Right ventricle myocardium inferior (tissue), 1 donor: ENCODE measurements at places on chromosomes 7 and 10.

DNA sequence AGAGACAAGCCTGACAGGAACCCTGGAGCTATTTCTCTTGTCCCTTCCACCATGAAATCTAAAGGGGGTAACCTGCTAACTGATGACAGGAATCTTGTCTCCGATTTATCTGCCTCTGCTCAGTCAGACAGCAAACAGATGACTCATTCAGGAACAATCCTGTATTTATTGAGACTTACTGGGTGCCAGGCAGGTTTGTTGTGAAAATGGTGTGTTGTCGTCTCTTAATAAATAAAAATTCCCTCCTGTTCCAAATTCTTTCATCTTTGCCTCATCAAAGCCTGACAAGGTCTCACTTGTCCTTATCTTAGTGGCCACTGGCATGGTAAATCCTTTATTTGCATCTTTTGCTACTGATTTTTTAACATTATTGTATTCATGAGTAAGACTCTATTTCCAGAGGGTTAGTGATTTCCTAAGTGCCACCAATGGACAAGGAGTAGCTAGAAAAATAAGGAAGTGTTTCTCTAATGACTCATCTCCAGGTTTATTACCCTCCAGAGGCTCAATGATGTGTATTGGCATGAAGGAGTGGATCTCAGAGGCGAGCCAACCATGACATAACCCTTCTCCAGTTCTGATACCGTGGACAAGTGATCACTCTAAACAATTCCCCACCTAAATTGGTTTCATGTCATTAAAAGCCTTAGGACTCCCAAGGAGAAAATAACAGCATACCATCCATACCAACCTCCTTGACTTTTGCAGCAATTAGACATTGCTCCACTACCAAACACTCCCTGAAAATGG is 724.0 kb downstream of the GRID1 start:
- no peak for DNase-seq

- DNase-seq = no peak
These were observed 14.9 kb upstream of the FAM3C start for GRCh38 chr7:121410829-121411596.

DNA sequence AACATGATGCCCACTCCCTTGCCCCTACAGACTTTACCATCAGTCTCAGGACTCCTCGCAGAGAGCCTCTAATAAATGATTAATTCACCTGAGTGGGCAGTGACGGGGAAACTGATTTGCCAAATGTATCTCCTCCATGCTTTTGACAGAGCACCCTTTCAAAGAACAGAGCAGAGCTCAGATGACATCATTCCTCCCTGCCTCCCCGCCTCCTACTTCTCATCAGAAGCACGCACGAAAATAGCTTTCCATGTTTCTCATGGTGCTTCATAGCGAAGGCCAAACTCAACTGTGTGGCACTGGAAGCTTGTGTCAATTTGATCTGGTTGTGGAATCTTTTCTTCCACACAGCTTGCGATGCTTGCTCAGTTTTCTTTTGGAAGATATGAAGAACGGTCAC is 442.5 kb downstream of the RPS24 start:
- no peak for DNase-seq

DNA sequence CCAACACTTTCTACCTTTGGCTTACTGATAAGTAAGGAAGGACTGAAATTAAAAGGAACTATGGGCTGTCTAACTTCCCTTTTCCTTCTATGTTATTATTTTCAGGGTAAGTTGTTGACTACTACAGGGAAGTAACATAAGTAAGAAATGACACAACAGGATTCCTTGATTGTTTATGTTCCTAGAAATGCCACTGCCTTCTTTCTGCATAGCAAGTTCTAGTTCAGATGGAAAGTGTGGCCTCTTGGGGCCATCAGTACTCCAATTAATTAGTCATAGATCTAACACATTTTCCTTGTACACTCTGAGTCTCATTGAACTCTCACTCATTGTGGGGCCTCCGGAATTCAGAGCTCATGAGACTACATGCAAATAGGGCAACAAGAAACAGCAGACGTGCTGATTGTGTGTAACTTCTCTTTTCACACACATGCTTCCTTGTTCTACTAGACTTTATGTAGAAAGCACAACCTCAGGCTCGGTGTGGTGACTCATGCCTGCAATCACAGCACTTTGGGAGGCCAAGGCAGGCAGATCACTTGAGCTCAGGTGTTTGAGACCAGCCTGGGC is 35.3 kb upstream of the HIBADH start:
- DNase-seq = peak; percentile 68

DNA sequence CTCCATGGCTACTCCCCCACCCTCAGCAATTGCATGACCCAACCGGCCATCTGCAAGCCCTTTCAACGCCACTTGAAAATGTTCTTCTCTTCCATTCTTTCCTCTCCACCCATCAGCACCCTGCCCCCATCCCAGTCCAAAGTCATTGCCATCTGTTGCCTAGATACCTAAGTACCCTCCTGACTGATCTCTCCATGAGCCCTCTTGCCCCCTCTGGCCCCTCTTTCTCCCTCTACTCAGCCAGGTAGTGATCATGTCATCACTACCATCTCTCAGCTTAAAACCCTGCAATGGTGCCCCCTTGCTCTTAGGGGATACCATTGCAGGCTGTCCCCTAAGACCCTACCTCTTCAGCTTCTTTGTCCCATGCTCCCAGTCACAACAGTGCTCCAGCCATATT is 30.5 kb upstream of the BTRC start:
- no peak for DNase-seq

- no peak for DNase-seq
These were observed 66.7 kb upstream of the PDZD8 start for GRCh38 chr10:117441812-117442443.
